ENCODE measurements at places on chromosomes 4 and X.

DNA sequence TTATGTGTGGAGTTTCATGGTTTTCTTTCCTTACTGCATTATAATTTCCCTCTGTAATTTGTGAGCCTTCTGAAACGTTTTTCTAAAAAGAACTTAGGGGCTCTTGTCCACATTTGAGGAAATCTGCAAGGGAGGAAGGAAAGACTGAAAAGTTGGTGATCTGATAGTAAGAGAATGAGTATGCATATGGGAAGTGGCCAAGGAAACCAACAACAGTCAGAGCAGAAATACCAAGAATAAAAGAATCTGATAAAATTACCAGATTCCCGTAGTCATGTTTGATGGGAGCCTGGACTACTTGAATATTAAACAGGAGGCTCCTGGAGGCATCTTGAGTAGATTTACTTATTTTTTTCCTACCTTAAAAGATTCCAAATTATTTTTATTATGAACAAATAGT, 50.1 kb downstream of the MEPE start:
- DNase-seq = no peak

DNA sequence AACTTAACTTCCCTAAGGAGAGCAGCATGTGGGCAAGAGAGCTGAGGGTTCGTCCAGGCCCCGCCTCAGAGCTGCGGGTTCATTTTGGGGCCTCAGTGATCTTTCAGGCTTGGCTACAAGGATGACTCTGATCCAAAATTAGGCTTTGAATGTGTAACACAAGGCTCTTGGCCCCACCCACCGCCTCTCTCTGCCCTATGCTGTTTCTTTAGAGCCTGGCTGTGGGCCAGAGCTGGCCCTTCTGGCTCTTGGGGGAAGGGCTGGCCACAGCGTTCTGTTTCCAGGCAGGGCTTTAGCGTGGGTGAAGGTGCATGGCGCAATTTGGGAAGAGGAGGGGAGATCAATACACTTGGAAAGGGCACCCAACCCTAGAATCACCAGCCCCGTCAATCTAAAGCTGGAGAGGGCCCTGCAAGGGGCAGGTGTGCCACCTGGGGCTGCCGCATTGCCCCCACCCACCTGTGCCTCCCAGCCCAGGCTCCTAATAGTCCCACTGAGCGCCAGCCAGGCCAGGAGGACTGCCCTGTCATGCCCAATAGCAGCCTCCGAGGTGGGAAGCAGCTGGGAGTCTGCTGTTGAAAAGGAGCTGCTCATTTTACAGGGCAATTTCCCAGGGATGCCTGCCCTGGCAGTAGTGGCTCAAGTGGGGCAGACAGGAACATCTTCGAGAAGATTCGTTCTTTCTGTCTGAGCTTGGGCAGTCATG, 84.5 kb upstream of the MAML3 start:
- peak; percentile 76 for DNase-seq

GRCh38 chr4:181670506-181670905, 572.7 kb upstream of the TENM3 start:
- DNase-seq = no peak

- no peak for DNase-seq
Observed at GRCh38 chrX:28628120-28628519, 40.9 kb downstream of the IL1RAPL1 start.

DNA sequence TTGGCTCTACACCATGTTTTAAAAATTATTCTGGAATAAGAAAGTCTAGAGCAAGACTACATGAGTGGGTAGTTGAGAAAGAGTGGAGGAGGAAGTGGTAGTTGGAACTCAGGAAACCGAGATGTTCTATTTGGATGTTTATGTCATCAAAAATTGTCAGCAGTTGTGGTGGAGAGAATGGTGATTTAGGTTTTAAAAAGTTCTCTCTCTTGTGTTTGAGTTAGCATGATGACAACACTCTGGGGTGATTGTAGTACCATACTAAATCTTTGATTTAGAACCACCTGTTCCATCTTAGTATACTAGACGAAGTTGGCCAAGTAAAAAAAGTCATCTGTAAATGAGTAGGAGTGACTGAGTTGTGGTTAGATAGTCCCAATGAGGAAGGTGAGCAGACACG, 40.7 kb downstream of the KLHL2 start:
- no peak for DNase-seq

- no peak for DNase-seq
Observed at GRCh38 chrX:6448003-6448402, 86.9 kb downstream of the VCX3A start.

- no peak for DNase-seq
Observed at GRCh38 chr4:148442832-148443511, 758 bp upstream of the NR3C2 start.

DNA sequence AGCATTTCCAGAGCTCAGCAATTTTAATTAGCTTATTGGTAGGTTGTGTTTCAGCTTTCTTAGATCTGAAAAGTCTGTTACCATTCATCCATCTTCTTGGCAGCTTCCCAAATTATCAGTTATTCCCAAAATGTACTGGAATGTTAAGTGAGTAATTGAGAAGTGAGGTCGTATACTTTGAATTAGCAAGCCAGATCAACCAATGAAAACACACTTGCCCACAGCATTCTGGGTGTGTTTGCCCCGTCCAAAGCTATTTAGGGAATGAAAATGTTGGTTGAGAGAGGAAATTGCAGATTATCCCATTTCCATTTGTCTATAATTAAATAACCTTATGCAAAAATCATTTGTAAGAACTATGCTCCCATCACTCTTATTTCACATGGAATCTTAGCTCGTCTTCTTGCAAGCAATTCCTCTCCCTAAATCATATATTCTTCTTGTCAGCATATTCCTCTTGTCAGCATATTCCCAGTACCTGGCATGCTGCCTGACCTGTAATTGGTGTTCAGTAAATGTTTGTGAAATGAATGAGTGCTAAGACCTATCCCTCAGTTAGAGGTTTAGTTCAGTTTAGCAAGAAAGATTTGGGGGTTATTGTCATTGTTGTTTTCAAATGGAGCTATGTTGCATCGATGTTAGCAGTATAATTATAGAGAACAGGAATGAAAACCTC, 23.3 kb upstream of the ANTXR2 start:
- DNase-seq = no peak

GRCh38 chr4:23931489-23931830, 41.6 kb upstream of the PPARGC1A start:
- no peak for DNase-seq

GRCh38 chrX:102560423-102561068, 38.8 kb upstream of the ARMCX5 start:
- no peak for DNase-seq

- DNase-seq = no peak
Observed at GRCh38 chrX:129777218-129778030, 2.3 kb upstream of the SASH3 start.

DNA sequence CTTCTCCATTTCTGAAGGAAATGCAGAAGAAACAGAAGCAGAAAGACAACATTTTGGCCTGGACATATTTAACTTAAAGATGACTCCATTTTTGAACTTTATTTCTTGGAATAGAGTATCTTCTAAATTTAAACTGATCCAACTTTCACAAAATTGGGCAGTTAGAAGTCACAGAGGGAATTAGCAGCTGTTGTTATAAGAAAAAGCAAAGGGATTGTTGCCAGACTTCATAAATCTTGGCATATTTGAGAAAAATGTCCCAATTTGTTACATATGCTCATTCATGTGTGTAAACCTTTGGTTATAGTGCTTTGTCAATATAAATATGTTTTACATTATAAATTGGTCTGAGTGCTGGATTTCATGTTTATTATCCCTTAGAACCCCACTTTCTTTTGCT, 3.4 kb downstream of the GLUD2 start:
- DNase-seq = no peak

DNA sequence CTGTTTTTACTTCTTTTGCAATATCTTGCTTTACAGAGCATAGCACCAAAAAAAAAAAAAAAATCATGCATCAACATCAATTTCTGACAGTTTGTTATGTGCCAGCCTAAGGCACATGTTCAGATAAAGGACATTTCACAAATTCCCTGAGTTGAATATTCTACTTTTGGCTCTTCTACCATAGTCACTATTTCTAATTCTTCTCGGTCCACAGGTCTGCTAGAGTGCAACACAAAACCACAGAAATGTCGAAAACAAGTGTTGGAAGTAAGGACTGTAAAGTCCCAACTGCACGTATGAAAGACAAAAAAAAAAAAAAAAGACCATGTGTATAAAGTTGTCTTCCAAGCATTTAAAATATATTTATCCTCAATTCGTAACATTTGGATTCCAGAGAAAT, 494.2 kb upstream of the INTU start:
- no peak for DNase-seq

GRCh38 chrX:133005042-133005441, 46.6 kb upstream of the HS6ST2 start:
- no peak for DNase-seq

GRCh38 chrX:119406776-119407175, 7.6 kb downstream of the SLC25A43 start:
- DNase-seq = no peak

DNA sequence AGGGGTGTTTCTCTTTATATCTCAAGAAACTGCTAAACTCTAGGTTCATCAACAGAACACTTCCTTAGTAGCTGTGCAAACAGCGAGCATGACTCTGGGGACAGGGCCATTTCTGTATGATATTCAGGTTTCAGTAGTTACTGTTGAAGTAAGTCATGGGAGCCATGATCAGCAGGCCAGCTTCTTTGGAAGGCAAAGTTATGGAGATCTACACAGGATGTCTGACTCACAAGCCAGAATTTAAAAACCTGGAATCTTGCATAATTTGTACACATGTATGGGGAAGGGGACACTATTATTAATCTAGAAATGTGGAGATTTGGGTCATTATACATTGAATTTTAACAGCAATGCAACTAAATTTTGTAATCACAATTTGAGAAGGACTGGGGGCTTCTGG, 187.8 kb upstream of the NR3C2 start:
- DNase-seq = no peak

DNA sequence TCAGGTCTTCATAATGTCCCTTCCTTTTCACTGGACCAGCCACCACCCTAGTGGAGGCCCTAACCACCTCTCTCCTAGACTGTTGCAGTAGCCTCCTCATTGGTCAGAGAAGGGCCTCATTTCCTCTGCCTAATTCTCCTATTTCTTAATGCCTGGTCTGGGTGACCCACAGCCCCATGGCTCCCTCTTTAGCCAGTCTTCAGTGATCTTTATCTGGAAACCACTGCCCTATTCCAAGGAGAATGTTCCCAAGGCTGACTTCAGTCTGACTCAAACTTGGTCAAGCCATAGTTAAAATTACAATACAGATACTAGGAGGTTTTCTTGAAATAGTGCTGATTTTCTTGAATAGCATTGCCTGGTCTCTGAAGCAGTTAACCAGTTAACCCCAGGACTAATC, 53.6 kb upstream of the PRPS1 start:
- DNase-seq = no peak

- DNase-seq = no peak
Observed at GRCh38 chrX:135453381-135453780, 31.6 kb downstream of the SMIM10L2A start.

GRCh38 chr4:89781321-89781720, 55.6 kb downstream of the SNCA start:
- no peak for DNase-seq

DNA sequence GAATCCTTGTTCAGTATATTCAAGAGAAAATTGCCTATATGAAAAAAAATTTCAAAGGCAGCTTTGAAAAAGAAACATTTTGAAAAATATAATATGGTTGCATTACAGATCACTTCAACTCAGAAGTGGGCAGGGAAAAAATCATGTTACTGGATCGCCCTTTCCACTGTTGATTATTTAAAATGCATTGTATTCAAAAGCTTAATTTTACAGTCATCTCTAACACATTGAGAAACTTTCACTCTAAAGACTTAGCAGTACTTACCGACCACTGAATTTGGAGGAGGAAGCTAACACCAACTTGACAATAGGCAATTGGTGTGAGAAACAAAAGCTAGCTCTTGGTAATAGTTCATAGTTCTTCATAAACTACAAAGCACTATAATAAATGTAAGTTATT, 101.9 kb downstream of the CEP135 start:
- no peak for DNase-seq

- DNase-seq = no peak
Observed at GRCh38 chrX:21972721-21973120, 32.2 kb downstream of the SMS start.

DNA sequence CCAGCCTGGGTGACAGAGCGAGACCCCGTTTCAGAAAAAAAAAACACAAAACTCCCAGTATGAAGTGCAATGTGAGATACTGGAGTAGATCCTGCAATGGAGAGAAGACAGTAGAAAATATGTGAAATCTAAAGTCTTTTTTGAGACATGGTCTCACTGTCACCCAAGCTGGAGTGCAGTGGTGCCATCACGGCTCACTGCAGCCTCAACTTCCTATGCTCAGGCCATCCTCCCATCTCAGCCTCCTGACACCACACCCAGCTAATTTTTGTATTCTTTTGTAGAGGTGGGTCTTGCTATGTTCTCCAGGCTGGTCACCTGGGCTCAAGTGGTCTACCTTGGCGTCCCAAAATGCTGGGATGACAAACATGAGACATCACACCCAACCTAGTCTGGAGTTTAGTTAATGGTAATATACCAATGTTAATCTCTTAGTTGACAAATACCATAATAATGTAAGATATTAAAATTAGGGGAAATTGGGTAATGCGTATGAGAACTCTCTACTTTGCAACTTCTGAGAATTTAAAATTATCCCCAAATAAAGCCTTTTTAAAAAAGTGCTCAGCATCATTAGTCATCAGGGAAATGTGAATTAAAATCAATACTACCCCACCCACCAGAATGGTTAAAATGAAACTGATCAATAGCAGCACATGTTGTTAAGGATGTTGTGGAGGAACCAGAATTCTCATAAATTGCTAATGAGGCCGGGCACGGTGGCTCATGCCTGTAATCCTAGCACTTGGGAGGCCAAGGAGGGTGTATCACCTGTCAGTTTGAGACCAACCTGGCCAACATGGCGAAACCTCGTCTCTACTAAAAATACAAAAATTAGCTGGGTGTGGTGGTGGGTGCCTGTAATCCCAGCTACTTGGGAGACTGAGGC, 15.0 kb downstream of the RBMX start:
- no peak for DNase-seq

DNA sequence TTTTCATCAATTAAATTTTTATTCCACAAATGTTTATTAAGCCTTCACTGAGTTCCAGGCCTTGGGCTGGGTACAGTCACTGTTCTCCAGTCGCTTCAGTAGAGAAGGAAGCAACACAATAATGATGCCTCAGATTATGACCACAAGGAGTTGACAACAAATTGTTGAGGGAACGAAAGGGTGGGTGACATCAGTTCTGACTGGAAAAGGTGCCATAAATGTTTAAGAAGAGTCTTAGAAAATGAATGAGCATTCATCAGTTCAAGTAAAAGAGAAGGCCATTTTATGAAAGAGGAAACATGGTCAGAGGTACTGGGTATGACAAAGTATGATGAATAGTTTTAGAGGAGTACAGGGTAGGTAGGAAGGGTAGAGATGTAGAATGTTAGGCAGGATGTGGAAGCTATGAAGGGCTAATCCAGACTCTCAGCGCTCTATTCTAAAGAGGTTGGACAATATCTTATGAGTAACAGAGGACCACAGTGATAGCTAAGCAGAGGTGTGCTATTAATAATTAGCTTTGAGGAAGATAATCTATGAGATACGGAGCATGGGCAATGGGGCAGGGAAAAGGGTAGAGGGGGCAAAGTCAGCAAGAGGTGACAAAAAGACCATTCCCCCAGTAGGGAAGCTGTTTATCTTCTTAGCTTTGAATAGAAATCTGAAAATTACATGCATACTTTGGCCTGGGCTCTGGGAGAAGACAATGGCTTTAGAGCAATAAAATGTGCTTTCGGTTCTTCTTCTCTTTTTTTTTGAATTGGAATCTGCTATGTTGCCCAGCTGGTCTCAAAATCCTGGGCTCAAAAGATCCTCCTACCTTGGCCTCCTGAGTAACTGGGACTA, 20.4 kb downstream of the AFP start:
- DNase-seq = no peak

GRCh38 chr4:114193624-114194399, 214.4 kb upstream of the ARSJ start:
- DNase-seq = no peak
